ENCODE measurements at places on chromosomes 1 and 21.

GRCh38 chr1:34867415-34867814, 7.9 kb upstream of the SMIM12 start:
- no peak for DNase-seq

- no peak for DNase-seq
These were observed 73.1 kb upstream of the USP24 start for GRCh38 chr1:55288245-55288644.

DNA sequence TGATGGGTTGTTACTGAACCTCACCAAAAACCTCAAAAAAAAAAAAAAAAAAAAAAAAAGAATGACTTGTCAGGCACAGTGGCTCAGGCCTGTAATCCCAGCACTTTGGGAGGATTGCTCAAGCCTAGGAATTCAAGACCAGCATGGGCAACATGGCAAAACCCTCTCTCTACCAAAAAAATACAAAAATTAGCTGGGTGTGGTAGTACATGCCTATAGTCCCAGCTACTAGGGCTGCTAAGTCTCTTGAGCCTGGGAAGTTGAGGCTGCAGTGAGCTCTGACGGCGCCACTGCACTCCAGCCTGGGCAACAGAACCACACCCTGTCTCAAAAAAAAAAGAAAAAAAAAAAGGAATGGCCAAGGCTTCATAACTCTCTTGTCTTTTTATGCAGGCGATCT, 11.1 kb downstream of the CHAF1B start:
- no peak for DNase-seq

DNA sequence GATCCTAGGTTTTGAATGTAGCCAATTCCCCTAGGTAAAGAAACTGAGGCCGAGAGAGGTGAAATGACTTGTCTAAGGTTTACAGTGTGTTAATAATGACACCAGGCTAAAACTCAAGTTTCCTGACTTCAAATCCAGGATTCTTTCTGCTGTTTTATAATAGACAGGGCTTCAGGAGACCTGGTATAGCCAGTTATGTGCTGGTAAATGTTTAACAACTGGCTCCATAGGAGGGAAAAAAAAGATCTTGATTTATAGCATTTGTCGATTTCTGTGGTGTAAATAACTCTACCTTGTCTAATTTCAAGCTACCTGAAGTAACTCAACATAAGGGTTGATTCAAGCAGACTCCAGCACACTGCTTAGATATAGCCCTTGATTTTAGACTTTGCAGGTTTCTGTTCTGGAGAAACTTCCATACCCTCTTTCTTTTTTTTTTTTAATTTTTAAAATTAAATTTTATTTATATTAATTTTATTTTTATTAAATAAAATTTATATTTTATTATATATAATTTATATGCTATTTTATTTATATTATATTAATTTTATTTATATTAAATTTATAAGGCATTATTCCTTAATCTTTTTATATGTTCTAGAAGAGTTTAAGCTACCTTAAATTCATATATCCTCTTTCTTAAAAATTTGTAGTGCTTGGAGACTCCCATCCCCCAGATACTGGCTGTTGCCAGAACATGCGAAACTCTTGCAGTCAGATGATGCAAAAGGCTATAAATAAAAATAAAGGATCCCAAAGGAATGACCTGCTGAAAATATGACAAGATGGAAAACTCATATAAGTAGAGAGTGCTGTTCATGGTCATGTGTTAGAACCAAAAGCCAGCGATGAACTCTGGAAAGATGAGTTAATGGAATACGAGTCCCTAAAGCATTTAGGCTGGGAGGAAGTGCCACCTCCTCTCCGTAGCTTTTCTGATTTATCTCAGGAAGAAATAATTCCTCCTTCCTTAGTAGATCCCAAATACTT, 35.4 kb upstream of the SRSF10 start:
- no peak for DNase-seq

DNA sequence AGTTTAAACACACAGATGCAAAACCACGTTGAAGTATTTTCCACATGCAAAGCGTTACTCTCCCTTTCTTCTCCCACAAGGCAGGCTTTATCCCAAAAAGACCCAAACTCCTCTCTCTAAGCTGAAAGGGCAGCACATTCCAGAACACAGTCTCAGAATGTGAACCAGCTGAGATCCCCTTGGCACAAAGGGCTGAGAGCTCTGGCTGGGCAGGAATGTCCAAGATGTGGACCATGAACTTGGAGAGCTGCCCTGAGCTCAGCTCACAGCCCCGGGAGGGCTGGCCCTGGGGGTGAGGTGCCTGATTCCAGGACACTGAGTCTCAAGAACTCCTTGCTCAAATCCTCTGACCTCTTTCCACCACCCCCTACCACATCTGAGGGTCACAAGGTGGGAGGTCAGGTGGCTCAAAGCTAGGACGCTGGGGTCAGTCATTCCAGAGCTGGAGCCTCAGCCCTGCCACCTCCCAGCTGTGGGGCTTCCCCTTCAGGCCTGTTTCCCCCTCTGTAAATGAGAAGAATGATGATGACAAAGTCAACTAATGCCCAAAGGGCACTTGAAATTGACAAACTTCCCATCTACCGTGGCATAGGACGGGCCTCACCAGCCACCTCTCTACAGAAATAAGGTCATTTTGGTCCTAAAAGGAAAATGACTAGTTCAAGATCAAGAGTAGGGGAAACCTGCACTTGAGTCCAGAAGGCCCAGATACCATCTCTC, 11.5 kb downstream of the ALDH4A1 start:
- no peak for DNase-seq

- peak; percentile 31 for DNase-seq
These were observed 699 bp upstream of the NES start for GRCh38 chr1:156677616-156678596.

DNA sequence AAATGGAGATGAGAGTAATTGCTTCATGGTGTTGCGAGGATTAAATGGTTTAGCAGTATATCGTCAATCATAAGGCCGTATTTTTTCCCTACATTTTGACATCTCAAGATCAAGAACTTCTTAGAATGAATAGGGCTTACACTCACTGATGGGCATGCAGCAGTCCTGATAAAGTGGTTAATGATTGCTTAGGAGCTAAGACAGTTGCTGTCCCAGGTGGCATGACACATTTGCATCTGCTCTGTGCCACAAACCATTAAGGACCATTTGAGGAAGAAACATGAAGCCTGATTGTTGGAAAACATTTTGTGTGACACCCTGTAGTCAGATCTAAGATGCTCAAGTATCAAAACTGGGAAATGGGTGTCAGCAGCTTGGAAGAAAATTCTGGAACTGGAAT, 81.0 kb upstream of the SGIP1 start:
- DNase-seq: no peak

- no peak for DNase-seq
These were observed 222.8 kb downstream of the HLX start for GRCh38 chr1:221101807-221102605.

DNA sequence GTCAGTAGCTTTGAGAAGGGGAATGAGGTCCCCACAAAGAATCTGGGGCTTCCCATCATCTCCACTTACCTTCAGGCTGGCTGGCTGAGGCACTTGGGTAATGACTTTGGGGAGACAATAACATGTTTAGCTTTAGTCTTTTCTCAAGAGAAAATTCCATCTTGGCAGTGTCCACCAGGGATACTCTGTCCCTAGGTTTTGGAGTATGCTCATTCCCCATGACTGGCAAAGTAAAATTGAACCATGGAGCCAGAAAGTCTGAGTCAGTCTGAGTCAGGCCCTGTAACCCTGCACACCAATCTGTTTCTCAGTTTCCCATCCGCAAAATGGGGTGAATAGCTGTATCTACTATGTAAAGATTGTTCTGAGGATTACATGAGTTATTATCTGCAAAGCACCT, 28.2 kb downstream of the RUNX1 start:
- no peak for DNase-seq

DNA sequence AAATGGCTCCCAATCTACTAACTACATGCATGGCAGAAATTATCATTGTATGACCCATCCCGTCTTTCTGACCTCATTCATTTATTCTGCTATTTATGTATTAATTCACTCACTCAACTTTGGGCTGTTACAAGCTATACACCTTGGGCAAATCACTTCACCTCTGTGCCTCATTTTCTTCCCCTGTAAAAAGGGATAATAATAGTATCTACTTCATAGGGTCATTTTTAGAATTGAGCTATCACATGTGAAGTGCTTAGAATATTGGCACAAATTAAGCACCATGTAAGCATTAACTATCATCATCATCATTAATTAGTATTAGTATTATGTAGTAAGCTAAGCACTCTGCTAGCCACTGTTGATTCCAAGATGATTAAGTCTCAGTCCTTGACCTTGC, 52.1 kb downstream of the NMNAT2 start:
- DNase-seq: no peak

DNA sequence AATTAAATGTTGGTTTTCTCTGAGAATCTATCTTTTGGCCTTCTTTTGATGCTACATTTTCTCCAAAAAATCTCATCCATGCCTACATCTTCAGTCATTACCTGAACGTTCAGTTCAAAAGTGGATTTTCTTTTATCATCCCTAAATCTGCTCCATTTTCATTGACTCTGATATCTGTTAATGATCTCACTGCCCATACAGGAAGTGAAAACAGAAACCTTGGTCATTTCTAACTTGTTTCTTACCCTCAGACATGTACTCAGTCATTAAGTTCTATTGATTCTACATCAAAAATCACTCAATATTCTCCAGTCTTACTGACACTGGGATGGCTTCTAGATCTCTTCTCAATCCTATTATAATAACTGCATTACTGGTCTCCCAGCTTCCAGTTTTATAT, 22.7 kb downstream of the PRKACB start:
- no peak for DNase-seq

DNA sequence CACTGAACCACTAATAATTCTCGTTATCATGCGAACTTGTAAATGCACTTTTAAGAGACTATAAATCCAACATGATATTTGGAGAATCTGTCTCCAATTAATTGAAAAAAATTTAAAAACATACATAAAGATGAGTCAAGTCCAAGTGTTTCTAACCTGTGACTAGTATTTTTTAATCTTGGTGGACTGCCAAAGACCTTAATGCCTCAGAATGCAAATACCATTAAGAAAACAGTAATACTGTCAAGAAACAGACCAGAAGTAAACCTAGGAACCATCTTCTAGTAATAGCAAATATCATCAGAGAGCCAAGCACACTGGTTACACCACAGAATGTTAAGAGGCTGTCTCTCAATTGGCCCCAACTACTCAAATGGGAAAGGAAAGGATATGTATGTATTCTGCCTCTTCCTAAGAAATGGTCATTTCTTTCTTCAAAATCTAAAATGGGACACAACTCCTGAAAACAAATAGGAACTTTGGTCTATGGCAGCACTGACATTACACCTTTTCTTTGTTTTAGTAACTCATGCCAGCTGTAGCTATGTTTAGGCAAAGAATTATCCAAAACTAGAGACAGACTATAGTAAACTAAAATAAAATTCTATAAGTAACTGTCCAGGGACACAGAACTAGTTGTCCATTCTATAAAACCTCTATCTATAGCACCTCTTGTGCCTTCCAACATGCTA, 15.8 kb downstream of the SCYL3 start:
- DNase-seq: no peak

DNA sequence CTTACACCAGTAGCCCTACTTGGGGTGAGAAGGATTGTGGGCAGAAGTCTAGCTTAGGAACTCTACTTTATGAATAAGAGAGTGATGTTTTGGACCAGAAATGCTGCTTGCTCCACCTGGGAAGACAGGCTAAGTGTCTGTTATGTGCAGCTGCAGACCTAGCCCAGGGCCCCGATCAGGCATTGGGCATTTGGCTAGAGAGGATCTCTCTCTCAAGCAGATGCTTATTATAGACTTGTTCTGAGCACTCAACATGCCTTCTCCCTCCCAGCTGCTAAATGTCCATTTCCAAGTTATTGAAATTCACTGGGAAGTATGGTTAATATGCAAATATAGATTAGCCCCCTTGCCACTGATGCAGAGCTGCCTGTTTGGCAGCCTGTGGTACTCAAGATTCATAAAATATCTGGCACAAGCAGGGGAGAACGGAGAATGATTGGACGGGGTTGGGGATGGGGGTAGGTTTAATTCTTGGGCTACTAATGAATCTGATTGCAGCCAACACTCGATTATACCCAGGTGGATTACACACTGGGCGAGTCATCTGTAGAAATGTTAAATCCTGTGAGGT, 115.9 kb downstream of the KCND3 start:
- no peak for DNase-seq

DNA sequence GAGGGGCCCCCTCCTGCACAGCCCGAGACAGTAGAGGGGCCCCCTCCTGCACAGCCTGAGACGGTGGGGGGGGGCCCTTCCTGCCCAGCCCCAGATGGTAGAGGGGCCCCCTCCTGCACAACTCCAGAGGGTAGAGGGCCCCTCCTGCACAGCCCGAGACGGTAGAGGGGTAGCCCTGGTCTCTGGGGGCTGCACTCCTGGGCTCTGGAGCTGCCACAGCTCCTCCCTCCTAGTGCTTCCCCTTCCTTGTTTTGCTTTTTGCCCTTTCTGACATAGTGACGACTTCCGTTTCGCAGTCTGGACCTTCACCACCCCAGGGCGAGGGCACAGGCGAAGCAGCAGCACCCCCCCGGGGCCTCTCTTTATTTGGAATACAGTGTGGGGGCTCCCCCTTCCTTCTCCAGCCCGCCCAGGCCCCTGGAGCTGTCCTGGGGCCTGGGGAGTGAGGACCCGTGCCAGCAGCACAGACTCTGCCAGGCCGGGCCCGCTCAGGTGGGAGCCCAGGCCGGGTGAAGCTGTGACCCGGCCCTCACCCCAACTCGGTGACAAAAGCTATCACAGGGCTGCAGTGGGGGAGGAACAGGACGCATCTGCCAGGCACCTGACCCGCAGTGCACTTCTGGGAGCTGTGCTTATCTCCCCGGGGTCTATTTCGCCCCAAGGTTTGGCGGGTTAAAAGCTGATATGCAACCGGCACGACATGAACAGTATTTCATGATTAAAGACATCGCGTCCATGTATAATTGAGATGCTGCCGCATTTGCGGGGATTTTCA, 1.1 kb upstream of the PRXL2B start:
- DNase-seq: peak; percentile 70

DNA sequence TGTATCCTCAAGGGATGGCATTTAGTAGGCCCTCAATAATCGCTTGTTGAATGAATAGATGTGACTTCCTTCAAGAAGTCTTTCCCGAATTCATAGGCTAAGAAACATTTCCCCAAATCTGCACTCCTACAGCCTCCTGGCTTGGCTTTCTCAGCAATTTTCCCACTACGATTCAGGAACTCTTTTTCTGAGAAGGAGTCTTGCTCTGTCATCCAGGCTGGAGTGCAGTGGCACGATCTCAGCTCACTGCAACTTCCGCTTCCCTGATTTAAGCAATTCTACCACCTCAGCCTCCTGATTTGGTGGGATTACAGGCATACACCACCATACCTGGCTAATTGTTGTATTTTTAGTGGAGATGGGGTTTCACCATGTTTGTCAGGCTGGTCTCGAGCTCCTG, 37.9 kb upstream of the IFFO2 start:
- DNase-seq: no peak

DNA sequence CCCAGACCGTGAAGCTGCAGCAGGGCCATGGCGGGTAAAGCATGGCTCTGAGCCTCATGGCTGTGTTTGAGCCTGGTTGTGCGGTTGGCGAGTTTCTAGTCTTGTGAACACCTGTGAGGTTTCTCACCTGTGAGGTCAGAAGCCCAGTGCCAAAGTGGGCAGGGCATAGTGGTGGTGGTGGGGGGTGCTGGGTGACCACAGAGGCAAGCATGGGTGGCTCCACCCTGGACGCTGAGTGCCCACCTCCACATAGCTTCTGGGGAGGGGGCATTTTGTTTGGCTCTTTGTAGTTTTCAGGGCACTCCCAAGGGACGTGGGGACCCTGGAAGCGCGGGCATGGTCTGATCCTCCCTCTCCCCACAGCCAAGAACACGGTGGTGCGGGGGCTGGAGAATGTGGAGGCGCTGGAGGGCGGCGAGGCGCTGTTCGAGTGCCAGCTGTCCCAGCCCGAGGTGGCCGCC, 91.1 kb downstream of the TRIM11 start:
- DNase-seq: no peak

Measured in stimulated activated CD4-positive, alpha-beta T cell treated with anti-CD3 and anti-CD28 coated beads, Interleukin-2, amount 100 ng/mL, for 24 hours (primary cell).